Spleen (tissue), 13 donors: ENCODE measurements at places on chromosomes 1 and 21. TPM values are rescaled to one million over a fixed set of nuclear protein-coding genes. Genes with fewer than 3 reads are reported as not detected.

Gene EPRS1
- 34.6 TPM for polyA plus RNA-seq

DNA sequence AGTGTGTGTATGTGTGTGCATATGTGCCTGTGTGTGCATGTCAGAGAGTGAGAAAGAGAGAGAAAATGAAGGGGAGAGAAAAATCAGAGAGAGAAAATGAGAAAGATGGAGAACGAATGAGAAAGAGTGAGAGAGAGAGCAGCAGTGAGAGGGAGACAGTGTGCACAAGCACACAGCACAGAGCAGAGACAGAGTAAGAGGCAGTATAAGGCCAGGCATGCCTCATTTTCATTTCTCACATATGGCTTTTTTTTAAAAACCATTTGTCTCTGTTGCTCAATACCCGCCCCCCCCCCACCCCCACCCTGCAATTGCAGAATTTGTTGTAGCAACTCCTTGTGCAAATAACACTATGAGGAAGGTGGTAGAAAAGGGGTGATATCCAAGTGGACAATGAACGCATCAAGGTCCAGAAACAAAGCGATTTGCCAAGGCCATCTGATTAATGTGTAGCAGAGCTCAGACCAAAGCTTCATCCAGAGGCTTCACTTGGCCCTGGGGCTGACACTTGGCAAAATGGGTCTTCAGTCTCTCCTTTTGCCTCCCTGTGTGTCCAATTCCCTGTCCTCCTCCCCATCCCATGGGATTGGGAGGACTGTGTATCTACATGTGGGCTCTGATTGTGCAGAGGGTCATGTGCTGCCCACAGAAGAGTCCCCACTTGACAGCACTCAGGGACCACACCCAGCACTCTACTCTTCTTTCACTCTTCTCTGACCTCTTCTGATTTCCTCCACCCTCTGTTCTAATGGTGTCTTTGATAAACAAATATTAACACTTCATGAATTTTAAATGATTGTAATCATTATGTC lies 38.9 kb upstream of the HSD3B1 start:
- H3K4me3 ChIP-seq: no peak overlapping the region
- no peaks in the 10 kb centered on the region for H3K36me3 ChIP-seq
- no peaks in the 10 kb centered on the region for H3K4me1 ChIP-seq
- H3K27me3 ChIP-seq: no peaks in the 10 kb centered on the region

DNA sequence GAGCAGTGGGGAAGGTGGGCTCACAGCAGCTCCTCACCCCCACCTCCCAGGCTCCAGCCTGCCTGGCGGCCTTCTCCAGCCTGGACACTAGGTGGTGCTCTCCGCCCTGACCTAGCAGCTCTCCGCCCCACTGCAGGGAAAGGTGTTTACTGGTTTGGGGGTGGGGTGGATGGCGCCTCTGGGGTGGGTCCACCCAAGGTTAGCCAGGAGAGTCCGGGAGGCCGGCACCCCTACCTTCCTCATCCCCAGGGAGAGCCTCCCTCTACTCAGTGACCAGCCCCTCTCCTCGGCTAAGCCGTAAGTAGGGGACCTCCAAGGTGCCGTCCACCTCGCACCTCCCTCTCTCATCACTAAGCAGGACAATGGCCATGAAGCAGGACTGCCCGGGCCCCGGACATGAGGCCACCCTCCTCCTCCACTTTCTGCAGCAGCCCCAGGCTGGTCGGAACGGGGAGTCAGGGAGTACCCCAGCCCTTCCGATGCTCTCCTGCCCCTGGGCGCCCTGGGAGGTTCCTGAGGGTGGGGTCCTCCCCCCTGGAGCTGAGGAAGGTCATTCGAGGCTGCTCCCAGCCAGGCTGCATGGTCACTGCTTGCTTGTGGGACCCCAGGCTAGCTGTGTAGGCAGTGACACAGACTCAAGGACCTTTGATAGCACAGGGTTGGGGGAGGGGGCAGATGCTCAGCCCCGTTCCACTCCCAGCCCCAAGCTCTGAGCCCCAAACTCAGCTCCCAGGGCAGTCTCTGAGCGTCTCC lies 101.4 kb upstream of the VAMP3 start:
- H3K27me3 ChIP-seq: no peaks in the 10 kb centered on the region
- H3K27ac ChIP-seq: no peak overlapping the region
- H3K36me3 ChIP-seq: no peaks in the 10 kb centered on the region
- H3K4me3 ChIP-seq: peak overlapping the region; percentile 22

DNA sequence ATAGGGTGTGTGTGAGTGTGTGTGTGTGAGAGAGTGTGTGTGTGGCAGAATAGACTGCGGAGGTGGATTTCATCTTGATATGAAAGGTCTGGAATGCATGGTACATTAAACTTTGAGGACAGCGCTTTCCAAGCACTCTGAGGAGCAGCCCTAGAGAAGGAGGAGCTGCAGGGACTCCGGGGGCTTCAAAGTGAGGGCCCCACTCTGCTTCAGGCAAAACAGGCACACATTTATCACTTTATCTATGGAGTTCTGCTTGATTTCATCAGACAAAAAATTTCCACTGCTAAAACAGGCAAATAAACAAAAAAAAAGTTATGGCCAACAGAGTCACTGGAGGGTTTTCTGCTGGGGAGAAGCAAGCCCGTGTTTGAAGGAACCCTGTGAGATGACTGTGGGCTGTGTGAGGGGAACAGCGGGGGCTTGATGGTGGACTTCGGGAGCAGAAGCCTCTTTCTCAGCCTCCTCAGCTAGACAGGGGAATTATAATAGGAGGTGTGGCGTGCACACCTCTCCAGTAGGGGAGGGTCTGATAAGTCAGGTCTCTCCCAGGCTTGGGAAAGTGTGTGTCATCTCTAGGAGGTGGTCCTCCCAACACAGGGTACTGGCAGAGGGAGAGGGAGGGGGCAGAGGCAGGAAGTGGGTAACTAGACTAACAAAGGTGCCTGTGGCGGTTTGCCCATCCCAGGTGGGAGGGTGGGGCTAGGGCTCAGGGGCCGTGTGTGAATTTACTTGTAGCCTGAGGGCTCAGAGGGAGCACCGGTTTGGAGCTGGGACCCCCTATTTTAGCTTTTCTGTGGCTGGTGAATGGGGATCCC lies 18.3 kb upstream of the HDAC1 start:
- peaks cover 20% of the 10 kb centered on the region for H3K4me1 ChIP-seq
- H3K27me3 ChIP-seq: no peaks in the 10 kb centered on the region
- peak; percentile 89 for DNase-seq
- peaks cover 11% of the 10 kb centered on the region for H3K36me3 ChIP-seq
- H3K27ac ChIP-seq: no peak overlapping the region
- no peak overlapping the region for H3K4me3 ChIP-seq

Gene LCK
- polyA plus RNA-seq: 47.8 TPM

DNA sequence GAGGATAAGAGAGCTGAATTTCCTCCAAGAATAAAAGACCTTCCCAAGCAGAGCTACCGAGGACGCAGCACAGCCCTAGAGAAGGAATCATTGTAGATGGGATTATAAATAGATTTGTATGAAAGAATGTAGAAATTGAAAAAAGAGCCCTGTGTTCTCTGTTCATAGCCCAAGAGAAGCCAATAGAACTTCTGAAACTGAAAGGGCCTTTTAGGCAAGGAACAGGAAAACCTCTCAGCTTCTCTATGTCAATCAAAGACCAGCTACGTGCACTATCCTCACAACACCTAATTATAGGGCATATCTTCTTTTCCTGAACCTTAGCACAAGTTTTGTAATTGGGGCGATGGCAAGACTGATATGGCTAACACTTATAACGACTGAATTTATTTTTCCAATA lies 192.4 kb upstream of the RNPC3 start:
- H3K4me1 ChIP-seq: no peaks in the 10 kb centered on the region
- H3K27me3 ChIP-seq: no peaks in the 10 kb centered on the region
- H3K27ac ChIP-seq: no peak overlapping the region
- H3K4me3 ChIP-seq: no peak overlapping the region

DNA sequence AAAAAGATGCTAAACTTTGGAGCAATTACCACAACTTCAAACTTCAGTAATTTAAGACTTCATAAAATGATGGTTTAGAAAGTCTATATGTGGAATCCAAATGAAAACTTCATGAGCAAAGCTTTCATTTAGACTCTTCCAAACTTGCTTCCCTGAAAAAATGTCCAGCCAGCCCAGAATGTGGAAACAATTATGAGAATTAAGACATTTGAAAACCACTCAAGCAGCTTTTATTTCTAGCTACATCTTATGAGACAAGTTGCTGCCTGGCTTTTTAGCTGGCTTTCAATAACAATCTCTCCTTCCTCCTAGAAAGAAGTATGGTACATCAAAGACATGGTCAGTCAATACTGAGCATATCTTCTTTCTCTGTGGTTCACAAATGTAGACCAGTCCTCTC lies 21.8 kb downstream of the LPAR3 start:
- H3K36me3 ChIP-seq: no peaks in the 10 kb centered on the region
- H3K27ac ChIP-seq: no peak overlapping the region
- no peaks in the 10 kb centered on the region for H3K4me1 ChIP-seq
- H3K4me3 ChIP-seq: no peak overlapping the region
- DNase-seq: no peak

Gene IL10
- 5.7 TPM for polyA plus RNA-seq
